ENCODE measurements at places on chromosomes 7 and 10.

GRCh38 chr7:20307119-20307518 lies 23.6 kb upstream of the ITGB8 start:
- no peak for DNase-seq

GRCh38 chr7:1665549-1666316 lies 4.3 kb upstream of the ELFN1 start:
- DNase-seq, result no peak

DNA sequence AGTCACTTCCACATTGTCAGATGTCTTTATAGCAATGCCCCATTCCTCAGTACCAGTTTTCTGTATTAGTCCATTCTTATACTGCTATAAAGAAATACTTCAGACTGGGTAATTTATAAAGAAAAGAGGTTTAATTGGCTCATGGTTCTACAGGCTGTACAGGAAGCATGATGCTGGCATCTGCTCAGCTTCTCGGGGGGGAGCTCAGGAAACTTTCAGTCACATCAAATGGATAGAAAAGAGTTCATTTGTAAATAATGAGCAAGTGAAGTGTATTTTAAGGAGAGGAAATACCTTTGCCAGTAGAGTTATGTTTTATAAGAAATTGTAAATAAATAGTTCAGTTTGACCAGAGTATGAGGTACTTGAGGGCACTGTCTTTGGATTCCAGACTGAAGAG lies 50.5 kb downstream of the TMEM60 start:
- DNase-seq, result no peak

- no peak for DNase-seq
Measured at GRCh38 chr10:81696609-81697388, 178.2 kb upstream of the NRG3 start.

DNA sequence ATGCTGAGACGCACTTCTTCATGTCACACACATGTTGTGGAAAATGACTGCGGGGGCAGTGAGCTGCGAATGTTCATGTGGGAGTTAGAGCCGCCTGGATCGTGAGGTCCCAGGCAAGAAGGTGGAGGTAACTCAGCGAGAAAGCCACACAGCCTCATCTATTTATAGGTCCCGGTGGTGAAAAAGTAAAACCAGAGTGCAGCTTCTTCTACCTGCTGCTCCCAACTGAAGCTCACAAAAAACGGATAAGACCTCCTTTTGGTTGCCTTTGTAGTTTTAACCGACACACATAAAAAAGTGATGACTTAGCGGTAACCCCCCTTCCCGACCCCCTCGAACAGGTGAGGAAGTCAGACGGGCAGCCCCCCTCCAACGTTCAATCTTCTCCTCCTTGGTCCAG lies 276.9 kb downstream of the GATA3 start:
- DNase-seq, result no peak

DNA sequence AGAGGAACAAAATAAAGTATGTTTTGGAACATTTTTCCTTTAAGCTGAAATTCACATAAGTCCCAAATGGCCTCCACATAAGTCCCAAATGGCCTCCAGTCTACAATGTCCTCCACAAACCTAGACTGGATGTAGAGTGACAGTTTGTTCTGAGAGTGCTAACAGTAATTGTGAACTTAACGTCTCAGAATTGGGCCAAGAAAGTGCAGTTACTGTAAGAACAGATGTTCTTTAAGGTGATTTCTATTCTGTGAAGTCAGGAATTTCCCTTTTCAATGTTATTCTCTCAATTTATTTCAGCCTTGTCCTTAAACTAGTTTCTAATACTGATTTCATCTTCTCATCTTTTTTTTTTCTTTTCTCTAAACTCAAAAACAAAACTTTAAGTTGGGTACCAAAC lies 188.7 kb upstream of the SEMA3E start:
- DNase-seq, result no peak

- no peak for DNase-seq
Measured at GRCh38 chr10:71285180-71285545, 33.9 kb upstream of the SLC29A3 start.

DNA sequence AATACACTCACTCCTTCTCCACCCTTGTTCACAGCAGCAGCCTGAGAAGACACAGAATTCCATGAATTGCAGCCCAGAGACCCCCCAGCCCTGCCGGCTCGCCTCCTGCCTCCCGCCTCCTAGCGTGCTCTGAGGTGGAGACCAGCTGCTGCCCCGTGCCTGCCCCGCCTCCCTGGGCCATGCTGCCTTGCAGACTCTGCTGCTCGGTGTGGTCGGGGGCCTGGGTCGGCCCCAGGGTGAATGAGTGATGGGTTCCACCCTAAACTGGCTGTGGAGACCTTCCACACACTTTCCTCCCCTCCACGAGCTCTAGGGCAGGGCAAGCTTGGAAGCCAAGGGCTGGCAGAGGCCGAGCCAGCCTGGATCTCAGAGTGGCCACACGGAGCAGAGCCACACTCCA lies 479.3 kb downstream of the DNAJB6 start:
- DNase-seq, result no peak

- no peak for DNase-seq
Measured at GRCh38 chr7:116802746-116803152, 59.6 kb upstream of the CAPZA2 start.

GRCh38 chr10:29323367-29323766 lies 34.5 kb downstream of the LYZL1 start:
- DNase-seq, result no peak

- DNase-seq, result no peak
Measured at GRCh38 chr7:46580766-46581165, 659.7 kb upstream of the IGFBP3 start.

GRCh38 chr10:119535837-119536507 lies 6.5 kb downstream of the RGS10 start:
- DNase-seq, result no peak

- no peak for DNase-seq
Measured at GRCh38 chr7:9711259-9711918, 1262.3 kb upstream of the PHF14 start.

GRCh38 chr7:30973791-30974604 lies 10.2 kb downstream of the GHRHR start:
- DNase-seq, result no peak
